Activated CD4-positive, alpha-beta T cell treated with anti-CD3 and anti-CD28 coated beads for 4 hours (primary cell): ENCODE measurements at places on chromosomes 16 and 17.

- DNase-seq, result no peak
Observed at GRCh38 chr16:89233678-89234490, 16.4 kb downstream of the ZNF778 start.

DNA sequence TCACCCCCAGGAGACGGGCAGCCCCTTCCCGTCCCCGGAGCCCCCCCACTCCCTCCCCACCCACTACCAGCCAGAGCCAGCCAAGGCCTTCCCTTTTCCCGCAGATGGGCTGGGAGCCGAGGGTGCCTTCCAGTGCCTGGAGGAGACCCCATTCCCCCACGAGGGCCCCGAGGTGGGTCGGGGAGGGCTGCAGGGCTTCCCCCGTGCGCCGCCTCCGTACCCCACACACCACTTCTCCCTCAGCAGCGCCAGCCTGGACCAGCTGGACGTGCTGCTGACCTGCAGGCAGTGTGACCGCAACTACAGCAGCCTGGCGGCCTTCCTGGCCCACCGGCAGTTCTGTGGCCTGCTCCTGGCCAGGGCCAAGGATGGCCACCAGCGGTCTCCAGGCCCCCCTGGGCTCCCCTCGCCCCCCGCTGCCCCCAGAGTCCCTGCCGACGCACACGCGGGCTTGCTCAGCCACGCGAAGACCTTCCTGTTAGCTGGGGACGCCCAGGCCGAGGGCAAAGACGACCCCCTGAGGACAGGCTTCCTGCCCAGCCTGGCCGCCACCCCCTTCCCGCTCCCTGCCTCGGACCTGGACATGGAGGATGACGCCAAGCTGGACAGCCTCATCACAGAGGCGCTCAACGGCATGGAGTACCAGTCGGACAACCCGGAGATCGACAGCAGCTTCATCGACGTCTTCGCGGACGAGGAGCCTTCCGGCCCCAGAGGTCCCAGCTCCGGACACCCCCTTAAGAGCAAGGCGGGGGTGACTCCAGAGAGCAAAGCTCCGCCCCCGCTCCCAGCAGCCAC lies 23.5 kb upstream of the ZFPM1 start:
- DNase-seq, result no peak

DNA sequence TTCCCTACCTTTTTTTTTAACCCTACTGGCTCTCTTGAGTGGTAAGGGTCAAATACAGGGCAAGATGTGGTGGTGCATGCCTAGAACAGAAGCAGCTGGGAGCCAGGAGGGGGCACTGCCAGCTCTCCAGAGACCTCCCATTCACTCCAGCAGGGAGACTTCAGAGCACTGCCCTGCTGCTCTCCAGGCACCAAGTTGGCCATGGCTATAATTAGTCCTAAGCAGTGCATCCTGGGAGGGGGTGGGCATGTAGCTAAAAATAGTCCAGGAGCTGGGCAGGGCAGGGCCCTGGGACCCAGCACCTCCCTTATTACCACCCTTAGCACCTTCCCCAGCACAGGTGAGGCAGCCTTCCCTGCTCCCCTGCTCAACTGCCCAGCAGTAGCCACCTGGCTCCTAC lies 3.5 kb downstream of the CORO6 start:
- DNase-seq, result no peak

DNA sequence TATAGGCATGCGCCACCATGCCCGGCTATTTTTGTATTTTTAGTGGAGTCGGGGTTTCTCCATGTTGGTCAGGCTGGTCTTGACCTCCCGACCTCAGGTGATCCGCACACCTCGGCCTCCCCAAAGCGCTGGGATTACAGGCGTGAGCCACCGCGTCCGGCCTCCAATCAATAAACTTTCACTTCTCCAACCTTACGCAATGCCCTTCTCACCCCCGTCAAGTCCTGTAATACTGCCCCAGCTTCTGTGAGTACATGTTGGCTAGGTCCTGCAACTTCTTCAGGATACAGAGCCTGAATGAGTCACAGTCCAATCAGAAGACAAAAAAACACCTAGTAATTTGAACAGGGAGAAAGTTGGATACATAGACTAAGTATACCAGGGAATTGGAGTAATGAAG lies 47.1 kb upstream of the PHOSPHO1 start:
- no peak for DNase-seq

DNA sequence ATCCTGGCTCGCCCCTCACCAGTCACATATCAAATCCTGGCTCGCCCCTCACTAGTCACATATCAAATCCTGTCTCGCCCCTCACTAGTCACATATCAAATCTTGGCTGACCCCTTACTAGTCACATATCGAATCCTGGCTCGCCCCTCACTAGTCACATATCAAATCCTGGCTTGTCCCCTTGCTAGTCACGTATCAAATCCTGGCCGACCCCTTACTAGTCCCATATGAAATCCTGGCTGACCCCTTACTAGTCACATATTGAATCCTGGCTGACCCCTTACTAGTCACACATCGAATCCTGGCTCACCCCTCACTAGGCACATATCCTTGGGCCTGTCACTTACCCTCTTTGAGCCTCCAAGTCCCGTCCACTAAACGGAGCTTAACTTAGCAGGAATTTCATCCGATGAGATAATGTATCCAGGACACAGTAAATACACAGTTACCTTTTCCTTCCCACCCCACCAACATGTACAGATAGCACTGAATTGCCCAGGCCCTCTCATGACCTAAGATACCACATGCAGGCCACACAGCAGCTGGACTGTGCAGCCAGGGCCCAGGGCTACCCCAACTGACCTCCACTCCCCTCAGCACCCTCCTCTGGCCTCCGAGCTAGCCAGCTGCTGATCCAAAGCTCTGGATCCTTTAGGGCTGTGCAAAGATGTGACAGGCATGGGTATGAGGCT lies 157.8 kb upstream of the RPH3AL start:
- no peak for DNase-seq

- no peak for DNase-seq
Observed at GRCh38 chr16:12060751-12061150, 84.2 kb downstream of the SNX29 start.

DNA sequence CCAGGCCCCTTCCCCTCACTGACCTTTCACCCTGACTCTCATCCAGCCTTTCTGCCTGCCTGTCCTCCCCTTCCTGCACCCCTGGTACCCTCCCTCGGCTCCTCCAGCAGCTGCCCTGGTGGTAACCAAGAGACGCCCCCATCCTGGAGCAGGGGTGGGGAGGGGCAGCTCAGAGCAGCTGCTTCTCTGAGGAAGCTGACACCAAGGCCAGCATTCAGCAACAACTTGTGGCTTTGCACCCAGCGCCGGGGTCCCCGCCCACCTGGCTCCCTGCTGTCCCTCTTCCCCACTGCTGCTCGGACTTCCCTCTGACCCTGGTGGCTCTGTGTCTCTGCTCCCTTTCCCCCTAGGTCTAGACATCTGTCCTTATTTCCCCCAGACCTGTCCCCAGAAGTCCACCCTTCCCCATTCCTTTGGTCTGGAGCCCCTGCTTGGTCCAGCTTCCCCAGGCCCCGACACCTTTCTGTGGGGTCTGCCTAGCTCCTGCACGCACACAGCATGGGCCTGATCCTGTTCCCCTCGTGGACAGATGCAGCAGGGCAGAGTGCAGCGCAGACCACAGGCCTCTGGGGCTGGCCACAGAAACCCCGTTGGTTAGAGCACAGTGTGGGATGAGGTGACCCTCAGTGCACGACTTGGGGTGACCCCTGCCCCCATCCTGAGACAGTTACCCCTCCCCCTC lies 1.2 kb upstream of the ATP2A1 start:
- no peak for DNase-seq

- no peak for DNase-seq
Observed at GRCh38 chr16:86768999-86769398, 190.7 kb downstream of the FOXL1 start.

- no peak for DNase-seq
Observed at GRCh38 chr17:30995347-30995746, 24.5 kb downstream of the RNF135 start.

GRCh38 chr17:28807925-28808634 lies 34.5 kb downstream of the FAM222B start:
- DNase-seq, result no peak

- DNase-seq, result no peak
Observed at GRCh38 chr16:74888232-74888862, 96.6 kb downstream of the WDR59 start.

- no peak for DNase-seq
Observed at GRCh38 chr17:34252095-34252443, 3.0 kb upstream of the CCL2 start.

GRCh38 chr17:52297230-52298010 lies 138.9 kb upstream of the CA10 start:
- no peak for DNase-seq

DNA sequence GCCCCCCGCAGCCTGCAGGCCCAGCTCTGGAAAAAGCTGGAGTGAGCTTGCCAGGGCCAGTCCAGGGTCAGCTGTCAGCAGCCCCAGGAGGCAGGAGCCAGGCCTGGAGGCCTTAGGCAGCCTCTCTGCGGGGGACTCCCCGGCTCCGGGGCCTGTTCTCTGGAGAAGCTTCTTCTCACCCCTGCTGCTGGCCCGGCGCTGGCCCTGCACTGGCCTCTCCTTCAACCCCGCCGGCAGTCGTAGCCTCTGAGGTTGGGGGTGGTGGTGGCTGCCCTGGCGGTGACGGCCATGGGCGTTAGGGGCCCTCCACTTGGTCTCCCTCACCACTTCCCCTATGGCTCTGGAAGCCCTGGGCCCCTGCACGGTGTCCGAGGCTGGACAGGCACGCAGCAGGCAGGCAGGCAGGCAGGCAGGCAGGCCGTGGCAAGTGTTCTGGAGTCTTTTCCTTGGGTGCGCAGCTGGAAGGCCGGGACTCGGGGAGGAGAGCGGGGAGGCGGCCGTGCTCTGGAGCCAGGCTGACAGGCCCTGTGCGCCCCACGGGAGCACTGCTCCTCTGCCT lies 2.1 kb downstream of the FOXF1 start:
- no peak for DNase-seq

GRCh38 chr17:73003487-73003886 lies 89.0 kb downstream of the SLC39A11 start:
- DNase-seq, result no peak

GRCh38 chr17:49973271-49973615 lies 4.3 kb downstream of the DLX4 start:
- no peak for DNase-seq
